SIG-M5 (cell line): ENCODE measurements at places on chromosomes 16 and 17.

DNA sequence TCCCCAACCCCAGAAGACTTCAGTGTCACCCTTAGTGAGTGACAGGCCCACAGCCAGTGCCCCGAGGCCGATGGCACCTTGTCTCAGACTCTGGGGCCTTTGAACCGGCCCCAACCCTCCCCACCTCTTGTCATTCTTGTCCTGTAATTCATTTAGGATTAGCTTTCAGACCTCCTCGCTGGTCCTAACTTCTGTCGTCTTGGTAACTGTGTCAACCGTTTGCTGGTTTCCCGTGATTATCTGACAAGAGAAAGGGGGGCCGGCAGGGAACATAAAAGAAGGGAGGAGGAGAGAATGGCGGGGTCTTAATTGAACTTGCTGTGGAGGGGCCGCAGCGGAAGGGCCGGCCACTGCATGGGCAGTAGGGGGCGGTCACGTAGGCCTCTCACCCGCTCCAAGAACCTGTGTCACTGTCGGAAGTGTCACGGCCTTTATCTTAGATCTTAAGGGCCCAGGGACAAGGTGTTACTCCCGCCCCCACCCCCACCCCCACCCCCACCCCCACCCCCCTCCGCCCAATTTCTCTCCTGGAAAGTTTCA is 46.5 kb upstream of the GSE1 start:
- DNase-seq = no peak

GRCh38 chr16:85512808-85513115 is 100.4 kb upstream of the GSE1 start:
- DNase-seq = no peak

- DNase-seq = no peak
These were observed 42.0 kb downstream of the SOCS3 start for GRCh38 chr17:78317794-78318400.

- DNase-seq = no peak
These were observed 6.2 kb upstream of the NOG start for GRCh38 chr17:56587298-56587697.

GRCh38 chr16:65494080-65494479 is 372.2 kb upstream of the CDH11 start:
- DNase-seq = no peak

- no peak for DNase-seq
These were observed 29.2 kb upstream of the PHB1 start for GRCh38 chr17:49443862-49444261.

DNA sequence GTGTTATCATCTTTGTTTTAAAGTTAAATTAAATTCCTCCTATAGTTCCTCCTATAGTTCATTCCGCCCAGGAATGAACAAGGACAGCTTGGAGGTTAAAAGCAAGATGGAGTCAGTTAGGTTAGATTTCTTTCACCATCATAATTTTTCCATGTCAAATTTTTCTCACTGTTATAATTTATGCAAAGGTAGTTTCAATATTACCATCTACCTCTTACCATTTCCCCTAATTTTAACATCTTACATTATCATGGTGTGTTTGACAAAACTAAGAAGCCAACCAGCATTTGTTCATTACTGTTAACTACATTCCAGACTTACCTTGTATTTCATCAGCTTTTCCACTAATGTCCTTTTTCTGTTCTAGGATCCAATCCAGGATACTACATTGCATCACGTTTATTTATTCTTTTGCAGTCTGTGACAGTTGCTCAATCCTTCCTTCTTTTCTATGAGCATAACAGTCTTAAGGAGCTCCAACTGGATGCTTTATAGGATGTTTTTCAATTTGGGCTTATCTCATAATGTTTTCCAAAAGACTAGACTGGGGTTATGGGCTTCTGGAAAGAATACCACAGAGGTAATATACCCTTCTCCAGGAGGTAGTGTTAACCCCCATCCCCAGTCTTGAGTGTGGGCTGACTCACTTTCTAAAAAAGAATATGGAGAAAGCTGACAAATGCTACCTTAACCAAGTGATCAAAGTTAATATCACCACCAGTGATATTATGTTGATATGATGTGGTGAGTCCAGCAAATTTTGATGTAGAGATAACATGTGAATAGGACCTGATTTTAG is 158.5 kb downstream of the PPM1E start:
- no peak for DNase-seq

DNA sequence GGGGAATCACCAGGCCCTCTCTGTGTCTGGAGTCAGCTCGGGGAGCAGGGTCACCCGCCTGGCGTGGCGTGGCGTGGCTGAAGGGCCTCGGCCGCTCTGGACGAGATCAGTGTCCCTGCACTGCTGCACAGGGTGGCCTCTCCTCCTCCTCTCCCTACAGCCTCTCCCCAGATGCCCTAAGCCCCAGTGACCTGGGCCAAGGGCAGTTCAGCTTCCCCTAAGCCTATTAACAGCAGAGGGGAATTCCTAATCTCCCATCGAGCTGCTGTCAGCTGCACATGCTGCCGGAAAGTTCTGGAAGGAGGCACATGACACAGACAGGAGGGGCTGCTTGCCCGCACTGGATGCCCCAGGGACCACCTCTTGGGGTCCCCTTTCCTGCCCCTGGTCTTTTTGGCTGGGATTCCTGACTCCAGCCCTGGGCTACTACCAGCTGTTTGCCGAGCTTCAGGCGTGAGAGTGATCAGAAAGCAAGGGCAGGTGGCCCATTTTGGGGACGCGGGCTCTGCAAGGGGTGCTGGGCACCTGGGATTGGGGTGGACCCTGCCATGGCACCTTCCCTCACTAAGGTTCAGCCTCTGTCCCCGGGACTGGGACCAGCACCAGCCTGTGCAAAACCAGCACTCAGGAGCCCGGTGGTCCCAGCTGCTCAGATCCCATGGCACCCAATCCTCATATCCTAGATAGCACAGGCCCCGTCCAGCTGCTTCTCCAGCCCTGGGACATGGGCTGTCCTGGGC is 794 bp downstream of the PDE6G start:
- DNase-seq = no peak
